ENCODE measurements at places on chromosomes 12 and 14.

GRCh38 chr12:26712892-26713291, 120.1 kb downstream of the ITPR2 start:
- DNase-seq = no peak
- H3K4me1 ChIP-seq = no peaks in the 10 kb centered on the region
- H3K27me3 ChIP-seq = no peaks in the 10 kb centered on the region
- no peak overlapping the region for H3K27ac ChIP-seq
- no peak overlapping the region for H3K4me3 ChIP-seq
- peaks cover 12% of the 10 kb centered on the region for H3K36me3 ChIP-seq

- no peak overlapping the region for H3K4me3 ChIP-seq
- no peaks in the 10 kb centered on the region for H3K4me1 ChIP-seq
- no peak for DNase-seq
- no peaks in the 10 kb centered on the region for H3K36me3 ChIP-seq
- no peaks in the 10 kb centered on the region for H3K27me3 ChIP-seq
- H3K27ac ChIP-seq = no peak overlapping the region
Observed at GRCh38 chr12:106332536-106332935, 25.0 kb upstream of the POLR3B start.

- no peak overlapping the region for H3K4me3 ChIP-seq
- H3K4me1 ChIP-seq = no peaks in the 10 kb centered on the region
- no peak overlapping the region for H3K27ac ChIP-seq
Observed at GRCh38 chr14:87175175-87175574, 817.8 kb downstream of the GALC start.

DNA sequence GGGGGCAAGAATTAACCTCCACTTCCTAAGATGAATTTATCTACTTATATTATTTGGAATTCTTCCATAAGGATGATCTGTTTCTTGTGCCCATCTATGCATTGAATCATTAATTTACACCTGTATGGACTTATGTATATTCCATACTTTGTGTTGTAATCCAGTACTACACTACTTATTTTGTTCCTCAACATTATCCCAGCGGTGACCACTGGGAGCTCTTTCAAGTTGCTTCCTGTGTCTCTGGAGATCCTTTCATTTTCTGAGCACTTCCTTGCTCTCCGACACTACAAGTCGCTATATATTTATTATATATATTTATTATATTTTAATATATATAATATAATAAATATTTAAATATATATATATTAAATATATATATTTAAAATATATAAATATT, 54.9 kb upstream of the SCN8A start:
- H3K36me3 ChIP-seq = no peaks in the 10 kb centered on the region
- DNase-seq = no peak
- no peak overlapping the region for H3K27ac ChIP-seq
- H3K4me1 ChIP-seq = peaks cover 9% of the 10 kb centered on the region
- H3K27me3 ChIP-seq = peaks cover 17% of the 10 kb centered on the region
